ENCODE measurements at places on chromosomes 13 and 19.

- DNase-seq, result no peak
Measured at GRCh38 chr13:47671776-47672175, 329.3 kb downstream of the SUCLA2 start.

DNA sequence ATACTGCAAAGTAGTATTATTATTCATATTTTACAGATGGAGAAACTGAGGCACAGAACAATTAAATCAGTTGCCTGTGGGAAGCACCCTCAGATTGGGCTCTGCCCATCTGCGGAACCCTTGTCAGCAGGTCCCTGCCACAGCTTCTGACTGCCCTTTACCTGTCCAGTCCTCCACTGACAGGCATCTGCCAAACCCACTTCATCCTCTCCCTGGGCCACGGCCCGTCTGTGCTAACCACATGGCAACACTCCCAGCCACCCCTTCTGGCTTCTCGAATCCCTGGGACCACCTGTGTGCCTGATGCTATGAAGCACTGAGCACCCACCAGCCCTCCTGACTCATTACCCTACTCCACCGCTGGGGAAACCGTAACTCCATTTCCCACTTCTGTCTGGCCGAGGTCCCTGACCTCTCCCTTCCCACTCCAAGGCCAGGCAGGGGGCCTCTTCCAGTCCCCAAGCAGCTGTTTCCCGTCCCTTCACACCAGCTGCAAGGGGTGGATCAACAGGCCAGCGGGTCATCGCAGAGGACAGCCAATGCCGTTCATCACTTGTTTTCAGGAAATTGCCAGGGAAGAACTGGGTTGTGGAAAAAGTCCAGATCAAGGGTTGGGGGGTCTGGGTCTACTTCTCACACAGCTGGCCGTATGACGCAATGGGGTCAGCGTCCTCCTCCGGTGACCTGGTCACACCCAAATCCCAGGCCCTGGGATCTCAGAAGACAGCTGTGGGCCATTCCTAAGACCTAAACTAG, 2.5 kb downstream of the KANK3 start:
- DNase-seq, result no peak

GRCh38 chr19:28858933-28859332, 354.0 kb downstream of the UQCRFS1 start:
- DNase-seq, result no peak

GRCh38 chr19:35408284-35409171, 37.7 kb downstream of the GPR42 start:
- DNase-seq, result no peak

GRCh38 chr19:19217099-19217498, 5.3 kb downstream of the NCAN start:
- DNase-seq, result no peak

- peak; percentile 44 for DNase-seq
Measured at GRCh38 chr19:7670150-7670783, 1.4 kb downstream of the RETN start.

- peak; percentile 87 for DNase-seq
Measured at GRCh38 chr19:4909156-4909896, at the start of gene UHRF1. UHRF1 (plus strand) TSS chr19:4909501; CDS start chr19:4910886, 1,385 bp downstream.

DNA sequence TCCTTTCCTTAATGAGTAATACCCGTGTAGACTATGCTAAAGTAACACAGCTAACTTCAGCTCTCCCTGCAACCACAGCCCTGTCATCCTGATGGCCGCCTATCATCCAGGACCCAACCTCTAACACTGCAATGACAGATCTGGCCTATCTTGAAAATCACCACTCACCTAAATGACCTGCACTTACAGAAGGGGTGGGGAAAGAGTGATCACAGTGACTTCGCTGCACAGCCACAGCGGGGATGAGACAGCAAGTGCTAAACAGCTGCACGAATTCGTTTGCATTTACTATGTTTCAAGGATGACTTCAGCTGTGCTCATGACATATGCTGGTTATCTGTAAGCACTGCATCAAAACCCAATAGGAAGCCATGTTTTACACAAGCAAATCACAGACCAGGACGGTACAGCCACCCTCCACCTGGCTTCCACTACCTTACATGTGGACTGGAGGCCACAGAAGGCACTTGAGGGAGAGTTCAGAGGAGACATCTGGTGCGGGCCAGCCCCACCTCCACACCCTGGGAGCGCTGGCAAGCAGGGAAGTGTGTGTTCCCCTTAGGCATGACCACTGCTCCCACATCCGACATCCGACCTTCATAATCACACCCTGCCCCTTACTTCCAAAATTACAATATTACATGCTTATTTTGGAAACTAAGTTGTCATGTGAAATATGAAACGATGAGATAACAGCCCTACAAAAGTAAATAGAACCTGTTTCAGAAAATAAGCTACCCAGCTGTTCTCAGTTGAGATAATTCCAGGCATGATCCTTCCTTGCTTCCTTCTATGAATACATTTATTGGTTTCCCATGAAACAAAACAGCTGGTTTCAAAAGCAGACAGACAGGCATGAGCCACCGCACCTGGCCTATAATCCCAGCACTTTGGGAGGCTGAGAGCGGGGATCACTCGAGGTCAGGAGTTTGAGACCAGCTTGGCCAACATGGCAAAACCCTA, 95.7 kb downstream of the STK24 start:
- peak; percentile 46 for DNase-seq

DNA sequence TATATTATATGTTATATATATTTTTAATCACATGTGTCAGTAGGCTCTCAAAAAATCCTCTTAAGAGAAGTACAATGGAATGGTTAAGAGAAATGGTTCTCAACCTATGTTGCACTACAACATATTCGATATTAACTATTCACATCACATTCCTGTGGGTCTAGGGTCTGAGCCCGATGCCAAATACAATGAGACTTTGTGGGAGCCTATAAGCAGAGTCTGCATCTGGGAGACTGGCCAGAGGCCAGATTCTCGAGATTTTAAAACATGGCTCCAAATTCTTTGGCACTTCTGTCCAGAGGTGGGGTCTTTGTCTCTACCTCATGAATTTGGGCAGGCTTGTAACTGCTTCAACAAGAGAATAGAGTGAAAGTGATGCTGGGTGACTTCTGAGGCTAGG, 79.4 kb upstream of the NBEA start:
- DNase-seq, result no peak

GRCh38 chr13:27933580-27934328, 14.0 kb downstream of the PDX1 start:
- DNase-seq, result no peak

DNA sequence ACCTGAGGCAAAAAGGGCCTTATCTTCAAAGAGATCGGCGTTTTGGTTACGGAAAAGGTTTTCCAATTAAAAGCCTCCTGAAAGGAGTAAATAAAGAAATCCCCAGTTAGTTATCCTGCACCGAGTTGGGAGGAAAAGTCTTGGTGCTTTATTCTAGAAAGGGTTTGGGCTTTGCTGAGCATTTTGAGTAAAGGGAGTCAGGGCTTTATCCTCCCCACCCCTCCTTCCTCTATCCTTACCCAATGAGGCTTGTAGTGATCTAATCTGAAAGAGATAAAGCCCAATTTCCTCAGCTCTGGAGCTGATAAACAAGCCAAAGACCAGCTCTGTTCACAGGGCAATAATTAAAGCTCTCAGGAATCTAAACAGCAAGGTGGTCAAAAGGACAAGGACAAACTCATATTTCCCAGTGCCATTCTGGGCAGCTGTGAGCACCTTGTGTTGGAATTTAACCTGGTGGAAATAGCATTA, 188.9 kb upstream of the TSC22D1 start:
- DNase-seq, result no peak

DNA sequence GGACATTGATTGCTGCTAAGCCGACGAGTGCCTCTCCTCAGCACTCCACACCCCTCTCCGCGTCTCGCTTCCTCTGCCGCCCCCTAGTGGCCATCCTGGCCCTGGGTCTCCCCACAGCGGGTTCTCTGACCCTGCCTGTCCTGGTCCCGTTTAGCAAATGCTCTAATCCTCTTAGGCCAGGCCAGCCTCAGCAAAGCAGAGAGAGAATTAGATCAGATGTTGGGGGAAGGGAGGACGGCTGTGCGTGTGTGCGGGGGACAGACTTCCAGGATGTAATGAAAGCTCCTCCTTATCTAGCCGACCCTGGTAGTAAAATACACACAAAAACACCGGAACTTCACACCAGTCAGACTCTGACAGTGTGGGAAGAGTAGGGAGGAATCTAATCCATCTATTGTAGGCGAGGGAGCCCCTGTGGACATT, 4.5 kb downstream of the TPRX2 start:
- DNase-seq, result peak; percentile 95

- no peak for DNase-seq
Measured at GRCh38 chr19:32869369-32869965, at the start of gene SLC7A9. SLC7A9 (minus strand) TSS chr19:32869767; CDS start chr19:32868534, 1,233 bp downstream.

- DNase-seq, result no peak
Measured at GRCh38 chr13:42083138-42083770, 34.8 kb downstream of the DGKH start.

GRCh38 chr13:49649244-49649962, 21.1 kb downstream of the ARL11 start:
- DNase-seq, result no peak

DNA sequence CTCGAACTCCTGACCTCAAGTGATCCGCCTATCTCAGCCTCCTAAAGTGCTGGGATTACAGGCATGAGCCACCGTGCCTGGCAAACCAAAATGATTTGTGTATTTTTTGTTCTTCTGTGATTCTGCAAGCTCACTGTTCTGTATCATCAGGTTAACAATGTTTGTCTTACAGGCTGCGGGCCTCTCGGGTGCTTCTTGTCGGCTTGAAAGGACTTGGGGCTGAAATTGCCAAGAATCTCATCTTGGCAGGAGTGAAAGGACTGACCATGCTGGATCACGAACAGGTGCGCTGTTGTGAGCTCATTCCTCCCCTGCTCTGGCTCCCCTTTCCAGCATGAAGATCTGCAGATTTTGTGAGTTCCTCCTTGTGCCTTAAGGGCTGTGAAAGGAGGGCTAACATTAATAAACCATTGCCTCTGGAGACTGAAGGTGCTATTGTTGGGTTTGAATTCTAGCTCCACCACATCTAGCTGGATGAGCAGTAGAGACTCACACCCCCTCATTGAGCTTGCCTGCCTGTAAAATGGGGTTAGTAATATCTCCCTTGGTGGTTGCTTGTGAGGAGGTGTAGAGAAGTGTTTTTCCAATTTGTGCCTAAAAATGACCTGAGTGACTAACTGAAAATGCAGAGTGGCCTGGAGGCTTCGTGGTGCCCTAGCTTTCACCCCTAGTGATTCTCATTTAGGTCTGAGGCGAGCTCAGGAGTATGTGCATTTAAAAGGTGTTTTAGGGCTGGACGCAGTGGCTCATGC, 12.9 kb downstream of the SAE1 start:
- DNase-seq, result no peak

GRCh38 chr19:46494941-46495785, 504 bp downstream of the PNMA8B start:
- DNase-seq, result no peak

DNA sequence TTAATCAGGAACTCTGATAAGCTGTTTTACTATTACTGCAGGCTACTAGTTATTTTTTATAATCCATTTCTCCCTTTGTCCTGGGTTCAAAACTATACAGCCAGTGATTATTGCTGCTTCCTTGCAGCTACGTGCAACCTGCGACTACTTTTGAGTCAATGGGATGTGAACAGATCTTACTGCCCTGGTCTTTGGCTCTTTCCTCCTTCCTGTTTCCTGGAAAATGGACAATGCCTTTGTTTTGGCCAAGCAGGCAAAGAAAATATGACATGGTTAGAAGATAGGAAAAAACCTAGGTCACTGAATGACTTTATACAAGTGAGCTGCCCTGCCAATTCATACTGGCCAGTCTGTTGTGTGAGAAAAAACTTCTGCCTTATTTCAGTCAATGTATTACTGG, 201.2 kb upstream of the KLF12 start:
- DNase-seq, result no peak

GRCh38 chr19:40464059-40465024, 1.2 kb downstream of the BLVRB start:
- peak; percentile 86 for DNase-seq

DNA sequence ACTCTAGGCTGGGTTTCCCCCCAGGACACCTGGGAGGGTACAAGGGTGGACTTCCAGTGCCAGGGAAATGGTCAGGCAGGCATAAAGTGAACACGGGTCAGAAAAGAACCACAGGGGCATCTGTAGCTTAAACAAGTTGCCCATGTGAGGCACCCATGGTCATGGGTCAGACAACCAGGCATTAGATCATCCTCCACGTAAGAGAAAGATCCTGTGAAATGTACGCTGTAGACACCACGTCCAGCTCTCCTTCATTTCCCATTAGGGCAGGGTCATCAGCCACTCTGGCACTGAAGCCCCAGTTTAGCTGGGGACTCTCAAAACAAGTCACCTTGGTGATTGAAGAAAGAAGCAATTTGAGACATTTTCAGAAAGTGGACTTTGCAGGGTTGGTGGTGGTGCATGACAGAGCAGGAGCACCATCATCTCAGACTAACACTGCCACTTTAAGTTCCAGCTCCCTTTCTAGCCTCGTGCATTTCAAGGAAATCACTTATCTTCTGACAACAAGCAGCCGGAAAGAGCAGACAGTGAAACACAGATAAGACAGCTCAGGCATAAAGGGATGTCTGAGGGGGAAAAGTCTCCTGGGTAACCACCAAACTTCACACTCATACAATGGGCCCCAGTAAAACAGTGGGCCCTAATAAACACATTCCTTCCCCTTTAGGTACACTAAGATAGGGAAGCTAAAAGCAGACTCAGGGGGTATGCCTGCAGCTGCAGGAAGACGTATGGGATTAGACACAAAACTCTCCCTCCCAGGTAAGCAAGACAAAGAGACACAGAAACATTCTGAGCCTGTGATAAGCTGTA, 16.1 kb upstream of the SIGLEC6 start:
- DNase-seq, result no peak

- no peak for DNase-seq
Measured at GRCh38 chr13:60114499-60115028, 49.2 kb downstream of the DIAPH3 start.

DNA sequence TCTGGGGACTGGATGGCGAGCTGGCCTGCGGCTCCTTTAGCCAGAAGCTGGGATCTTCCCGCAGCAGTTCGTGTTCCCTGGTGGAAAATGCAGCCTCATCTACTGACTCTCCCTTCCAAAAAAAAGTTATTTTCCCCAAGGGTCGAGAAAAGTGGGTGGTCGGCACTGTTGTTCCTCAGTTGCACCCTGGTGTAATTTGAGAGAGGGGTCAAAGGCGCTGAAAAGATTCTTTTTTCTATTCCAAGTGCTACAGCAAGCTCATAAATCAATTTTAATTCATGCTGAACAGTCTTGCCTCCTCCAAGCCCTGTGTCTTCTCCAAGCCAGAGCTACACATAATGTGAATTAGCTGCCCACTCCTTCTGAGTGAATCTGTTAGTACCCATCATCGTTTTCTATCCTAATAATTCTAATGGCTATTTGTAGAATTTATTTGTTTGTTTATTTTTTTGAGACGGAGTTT, 774 bp downstream of the SLC25A15 start:
- no peak for DNase-seq

DNA sequence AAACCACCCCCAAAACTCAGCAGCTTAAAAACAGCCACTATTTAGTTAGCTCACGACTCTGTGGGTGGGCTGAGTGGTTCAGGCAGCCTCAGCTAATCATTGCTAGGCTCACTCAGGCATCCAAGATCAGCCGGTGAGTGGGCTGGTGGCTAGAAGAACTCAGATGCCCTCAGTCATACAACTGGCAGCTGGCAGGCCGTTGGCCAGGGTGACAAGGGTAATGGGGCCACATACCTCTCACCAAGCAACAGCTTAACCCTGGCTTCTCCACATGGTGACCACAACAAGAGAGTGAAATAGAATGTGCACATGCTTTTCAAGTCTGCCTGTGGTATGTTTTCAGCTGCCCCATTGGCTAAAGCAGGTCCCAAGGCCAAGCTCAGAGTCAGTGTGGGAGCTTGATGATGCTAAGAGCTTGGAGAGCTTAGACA, 435.4 kb upstream of the TSHZ3 start:
- DNase-seq, result no peak
